ENCODE measurements at places on chromosomes 4 and X. TPM values are rescaled to one million over a fixed set of nuclear protein-coding genes. Genes with fewer than 3 reads are reported as not detected.

DNA sequence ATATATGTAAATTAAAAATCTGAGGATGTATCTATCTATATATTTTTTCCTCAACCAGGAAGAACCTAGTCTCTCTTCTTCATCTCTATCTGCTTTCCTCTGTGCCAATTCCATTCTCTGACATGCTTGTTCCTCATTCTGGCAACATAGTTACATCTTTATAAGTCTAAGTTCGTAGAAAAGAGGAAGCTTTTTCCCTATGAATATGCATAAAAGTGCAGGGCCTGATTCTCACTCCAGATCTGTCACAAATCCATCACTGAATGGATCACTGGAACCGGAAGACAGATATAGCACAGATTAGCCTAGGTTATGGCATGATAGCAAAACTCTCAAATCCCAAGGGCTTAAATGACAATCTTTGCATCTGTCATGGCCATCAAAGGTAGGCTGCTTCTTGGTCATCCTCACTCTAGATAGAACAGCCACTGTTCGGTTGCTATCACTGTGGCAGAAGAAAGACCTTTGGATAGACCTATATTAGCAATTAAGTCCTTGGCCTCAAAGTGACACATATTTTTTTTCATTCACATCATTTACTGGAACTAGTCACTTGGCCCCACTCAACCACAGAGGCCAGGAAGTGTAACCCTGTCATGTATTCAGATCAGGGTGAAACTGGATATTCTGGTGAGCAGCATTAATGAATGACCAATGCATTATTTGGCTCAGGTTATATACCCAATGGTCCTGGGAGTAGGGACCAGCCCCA lies 22.2 kb downstream of the DTHD1 start:
- DNase-seq: peak; percentile 60

- DNase-seq: no peak
Measured at GRCh38 chrX:112470551-112470950, 209.2 kb downstream of the LHFPL1 start.

DNA sequence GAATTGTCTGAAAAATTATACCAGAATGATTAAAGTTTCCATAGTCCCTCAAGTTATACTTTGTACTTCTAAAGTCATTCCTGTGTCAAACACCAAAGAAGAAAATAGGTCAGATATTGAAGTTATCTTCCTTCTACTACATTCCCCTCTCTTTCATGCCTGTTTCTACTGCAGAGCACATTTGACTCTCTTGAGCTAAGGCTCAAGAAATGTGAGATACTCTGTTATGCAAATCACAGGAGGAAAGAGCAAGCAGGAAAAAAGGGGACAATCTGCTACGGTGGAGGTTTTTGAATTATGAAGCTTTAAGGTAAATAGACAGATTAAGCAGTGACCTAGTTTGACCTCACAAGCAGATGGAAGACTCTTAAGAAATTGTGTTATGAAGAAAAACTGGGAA lies 198.9 kb upstream of the LDB2 start:
- no peak for DNase-seq

KLF8 gene
- total RNA-seq: 3.4 TPM

ESX1 gene
- not detected for total RNA-seq

GPRASP2 gene
- 0.15 TPM for total RNA-seq

ASB12 gene
- not detected for total RNA-seq

CXCL11 gene
- 0.53 TPM for total RNA-seq

ACTRT1 gene
- total RNA-seq: not detected

PPP2R2C gene
- total RNA-seq: not detected

- no peak for DNase-seq
Measured at GRCh38 chr4:84767168-84767567, 184.2 kb downstream of the CDS1 start.

RAB41 gene
- total RNA-seq: not detected
